ENCODE measurements at places on chromosomes 1 and 21.

GRCh38 chr1:104765085-104765484 is 1015.4 kb downstream of the AMY1C start:
- DNase-seq, result no peak

GRCh38 chr1:3909615-3910014 is 9.5 kb upstream of the C1orf174 start:
- DNase-seq, result no peak

DNA sequence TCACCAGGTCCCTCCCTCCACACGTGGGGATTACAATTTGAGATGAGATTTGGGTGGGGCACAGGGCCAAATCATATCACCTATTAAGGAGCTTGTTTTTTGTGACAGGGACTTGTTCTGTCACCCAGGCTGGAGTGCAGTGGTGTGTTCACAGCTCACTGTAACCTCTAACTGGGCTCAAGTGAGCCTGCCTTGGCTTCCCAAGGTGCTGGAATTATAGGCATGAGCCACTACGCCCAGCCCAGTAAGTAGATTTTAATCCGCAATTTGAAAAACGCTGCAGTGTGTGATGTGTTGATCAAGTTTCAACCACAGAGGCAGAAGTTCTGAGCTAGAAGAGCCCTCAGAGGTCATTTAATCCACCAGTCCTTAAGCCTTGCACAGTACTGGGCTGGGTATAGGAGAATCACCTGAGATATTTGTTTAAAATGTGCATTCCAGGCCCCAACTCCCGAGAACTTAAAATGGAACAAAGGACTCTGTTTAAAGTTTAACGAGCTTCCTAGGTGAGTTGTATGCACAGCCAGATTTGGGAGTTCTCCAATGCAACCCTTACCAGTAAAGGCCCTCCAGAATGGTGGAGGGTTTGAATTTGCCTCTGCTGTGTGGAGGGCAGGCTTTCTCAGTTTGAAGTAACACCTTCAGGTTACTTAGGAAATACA is 13.4 kb downstream of the RPL11 start:
- no peak for DNase-seq

GRCh38 chr1:55725378-55725777 is 510.2 kb upstream of the USP24 start:
- DNase-seq, result no peak

DNA sequence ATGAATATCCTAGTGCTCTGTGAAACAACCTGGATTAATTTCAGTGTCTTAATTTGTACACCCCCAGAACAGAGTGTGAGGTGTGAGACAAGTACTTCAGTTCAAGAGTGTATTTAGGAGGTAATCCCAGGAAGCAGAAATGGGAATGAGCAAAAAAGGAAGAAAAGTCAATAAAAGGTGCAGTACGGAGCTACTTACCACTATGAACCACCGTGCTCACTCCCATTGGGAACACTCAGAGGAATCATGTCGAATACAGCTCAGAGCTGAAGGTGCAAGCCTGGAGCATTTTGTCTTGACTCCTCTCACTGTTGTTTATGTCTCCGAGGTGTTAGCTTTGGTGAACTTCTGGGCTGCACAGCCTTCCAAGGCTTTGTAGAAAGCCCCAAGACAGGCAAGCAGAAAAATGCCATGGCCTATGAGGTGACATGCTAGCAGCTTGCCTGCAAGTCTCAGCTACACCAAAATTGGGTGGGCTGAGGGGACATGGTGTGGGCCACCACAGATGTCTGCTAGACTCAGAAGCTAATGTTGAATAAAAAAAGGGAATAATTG is 7.4 kb upstream of the SVBP start:
- DNase-seq, result no peak

GRCh38 chr21:34992736-34993398 is 56.2 kb downstream of the RUNX1 start:
- DNase-seq, result peak; percentile 83

GRCh38 chr1:21779613-21780521 is 3.1 kb downstream of the USP48 start:
- no peak for DNase-seq

DNA sequence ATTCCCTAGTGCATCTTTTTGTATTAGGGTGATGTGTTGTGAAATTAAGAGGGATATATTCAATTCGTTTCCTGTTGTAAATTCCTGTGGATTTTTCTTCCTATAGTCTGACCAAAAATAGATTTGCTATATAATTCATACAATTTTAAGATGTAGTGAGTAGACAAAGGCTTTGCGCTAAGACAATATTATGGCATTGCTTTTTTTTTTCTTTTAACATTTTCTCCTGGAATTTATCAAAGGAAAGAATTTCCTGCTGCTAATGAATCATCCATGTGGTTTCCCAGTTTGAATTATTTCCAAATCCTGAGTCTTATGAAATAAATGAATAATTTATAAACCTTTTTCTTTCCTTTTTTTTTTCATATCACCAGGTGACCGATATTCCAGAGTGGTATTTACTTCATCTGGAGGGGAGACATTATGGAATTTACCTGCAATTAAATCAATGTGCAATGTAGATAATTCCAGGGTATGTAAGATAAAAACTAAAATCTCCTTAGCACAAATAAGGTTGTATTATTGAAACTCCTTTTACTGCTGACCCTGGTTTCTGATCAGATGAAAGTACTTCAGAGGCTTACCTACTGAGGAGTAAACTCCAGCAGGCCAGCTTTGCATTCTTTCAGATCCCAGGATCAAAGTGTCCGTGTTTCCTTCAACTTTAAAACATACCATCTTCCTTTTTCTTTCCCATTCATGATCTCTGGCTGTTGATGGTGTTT is 148.4 kb downstream of the TLR5 start:
- no peak for DNase-seq

- no peak for DNase-seq
Observed at GRCh38 chr21:28705616-28706015, 287.1 kb downstream of the LTN1 start.

DNA sequence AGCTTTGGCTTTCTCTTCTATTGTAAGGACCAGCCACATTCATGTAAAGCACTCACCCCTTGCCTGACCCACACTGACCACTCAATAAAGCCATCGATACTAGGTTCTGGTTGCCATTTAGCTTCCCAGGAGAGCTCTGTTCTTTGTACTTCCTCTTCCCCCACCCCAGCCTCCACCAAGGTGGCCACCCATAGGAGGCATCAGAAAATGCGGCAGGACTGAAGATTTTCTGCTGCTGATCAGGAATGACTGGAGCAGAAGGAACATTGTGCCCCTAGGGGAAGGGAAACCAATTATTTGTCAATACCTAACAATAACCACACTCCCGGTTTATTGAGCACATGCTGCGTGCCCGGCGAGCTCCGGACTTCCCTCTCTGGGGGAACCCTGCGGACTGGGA is 5.2 kb upstream of the SMIM12 start:
- DNase-seq, result no peak

DNA sequence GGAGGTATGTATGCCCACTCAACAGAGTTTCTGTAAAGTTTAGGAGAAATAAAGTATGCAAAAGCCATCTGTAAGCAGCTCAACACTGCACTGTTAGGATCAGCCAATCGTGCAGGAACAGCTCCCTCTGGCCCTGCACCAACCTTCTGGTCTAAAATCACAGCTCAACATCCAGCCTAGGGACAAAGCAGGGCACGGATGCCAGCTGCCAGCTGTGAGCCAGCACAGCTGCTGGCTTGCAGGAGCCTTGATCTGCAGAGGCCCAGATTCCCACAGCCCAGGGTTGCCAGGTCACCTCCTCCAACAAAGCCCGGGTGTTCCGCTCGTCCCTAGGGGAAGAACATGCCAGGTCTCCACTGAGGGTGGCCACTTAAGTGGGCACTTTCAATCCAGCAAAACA is 8.6 kb downstream of the ACOT7 start:
- no peak for DNase-seq

- no peak for DNase-seq
Observed at GRCh38 chr1:233269656-233270055, 25.9 kb downstream of the PCNX2 start.

GRCh38 chr1:43554444-43554992 is 23.8 kb downstream of the PTPRF start:
- no peak for DNase-seq

- DNase-seq, result no peak
Observed at GRCh38 chr1:224116131-224116530, 2.2 kb downstream of the FBXO28 start.

- DNase-seq, result no peak
Observed at GRCh38 chr1:207898260-207898659, 12.7 kb downstream of the CD34 start.

- DNase-seq, result no peak
Observed at GRCh38 chr1:166032572-166033371, 134.0 kb downstream of the FAM78B start.

- DNase-seq, result no peak
Observed at GRCh38 chr1:241630899-241631298, 9.3 kb downstream of the CHML start.

GRCh38 chr1:234573711-234574299 is 36.2 kb downstream of the IRF2BP2 start:
- peak; percentile 62 for DNase-seq

GRCh38 chr1:159939678-159940002 is 5.8 kb downstream of the IGSF9 start:
- no peak for DNase-seq

DNA sequence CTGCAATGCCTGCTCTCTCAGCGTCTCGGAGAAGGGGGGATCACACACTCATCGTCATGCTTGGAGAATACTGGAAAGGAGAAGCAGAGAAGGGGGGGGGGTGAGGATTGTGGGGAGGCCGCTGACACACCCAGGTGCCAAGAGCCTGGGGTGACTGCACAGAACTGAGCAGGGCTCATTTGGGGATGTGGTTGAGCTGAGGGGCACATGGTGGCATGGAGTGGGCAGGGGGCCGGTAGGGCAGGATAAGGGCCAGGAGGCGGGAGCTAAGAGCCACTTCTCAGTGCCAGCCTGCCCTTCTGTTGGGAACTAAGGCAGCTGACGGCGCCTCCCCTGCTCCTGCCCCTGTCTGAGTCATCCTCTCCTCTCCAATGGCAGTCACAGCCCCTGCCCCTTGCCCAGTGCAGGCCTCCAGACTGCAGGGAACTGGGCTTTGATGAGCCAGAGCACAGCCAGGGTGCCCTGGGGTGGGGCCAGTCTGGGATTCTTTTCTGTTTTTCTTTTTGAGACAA is 27.2 kb downstream of the MRPL37 start:
- DNase-seq, result peak; percentile 88

DNA sequence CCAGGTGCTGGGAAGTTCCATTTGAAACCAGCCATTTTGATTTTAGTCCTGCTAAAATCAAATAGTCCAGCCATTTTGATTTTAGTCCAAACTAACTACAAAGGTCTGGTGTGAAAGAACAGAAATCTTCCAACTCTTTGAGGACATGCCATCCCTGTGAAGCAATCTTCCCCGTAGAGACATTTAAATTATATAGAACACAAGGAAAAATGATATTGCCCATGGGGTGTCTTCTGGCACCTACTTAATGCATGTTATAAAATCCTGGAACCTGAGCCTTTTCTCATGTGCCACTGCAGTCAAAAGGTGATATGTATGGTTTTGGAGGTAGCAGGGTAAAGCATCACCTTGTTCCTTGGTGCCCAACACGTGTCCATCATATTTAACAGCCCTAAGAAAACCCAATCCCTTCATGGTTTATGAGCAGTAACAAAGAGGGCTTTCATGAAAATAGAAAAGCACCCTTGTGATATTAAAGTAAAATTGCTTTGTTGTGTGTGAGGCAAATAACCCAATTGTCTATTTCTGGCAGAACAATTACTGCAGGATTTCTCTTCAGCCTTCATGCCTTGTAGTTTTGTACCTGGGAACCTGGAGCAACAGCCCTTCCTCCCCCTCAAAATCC is 26.3 kb downstream of the ANGPTL7 start:
- DNase-seq, result no peak

DNA sequence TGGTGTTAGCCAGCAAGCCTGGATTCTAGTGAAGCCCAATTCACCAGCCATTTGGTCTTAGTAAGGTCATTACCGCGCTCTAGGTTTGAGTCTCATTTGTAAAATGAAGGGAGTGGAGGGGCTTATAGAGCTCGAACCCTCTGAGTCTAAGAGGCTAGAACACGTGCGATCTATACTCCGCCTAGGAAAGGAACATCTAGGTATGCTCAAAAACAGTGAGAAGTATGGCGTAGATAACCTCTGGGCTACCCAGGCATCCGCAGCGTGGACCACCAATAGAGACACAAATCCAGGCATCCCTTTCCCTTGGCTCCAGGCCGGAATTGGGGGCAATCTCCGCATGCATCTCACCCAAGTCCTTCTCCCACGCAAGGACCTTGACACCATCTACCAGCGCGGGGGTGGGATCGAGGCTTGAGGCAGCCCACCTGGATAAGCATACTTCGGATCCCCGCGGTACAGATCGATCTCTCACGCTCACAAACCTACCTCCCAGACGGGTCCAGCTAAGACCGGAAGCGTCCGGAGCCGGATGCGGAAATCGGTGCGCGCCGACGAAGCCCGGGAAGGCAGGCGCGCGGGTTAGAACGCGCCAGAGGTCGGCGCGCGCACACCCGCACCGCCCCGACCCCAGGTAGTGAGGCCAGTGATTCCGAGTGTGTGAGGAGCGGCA is at the start of gene METTL25B:
Gene METTL25B (plus strand): TSS at position 544 of the 673 bp plus-strand sequence. CDS start 636 bp downstream, outside the sequence.
- DNase-seq, result peak; percentile 89

DNA sequence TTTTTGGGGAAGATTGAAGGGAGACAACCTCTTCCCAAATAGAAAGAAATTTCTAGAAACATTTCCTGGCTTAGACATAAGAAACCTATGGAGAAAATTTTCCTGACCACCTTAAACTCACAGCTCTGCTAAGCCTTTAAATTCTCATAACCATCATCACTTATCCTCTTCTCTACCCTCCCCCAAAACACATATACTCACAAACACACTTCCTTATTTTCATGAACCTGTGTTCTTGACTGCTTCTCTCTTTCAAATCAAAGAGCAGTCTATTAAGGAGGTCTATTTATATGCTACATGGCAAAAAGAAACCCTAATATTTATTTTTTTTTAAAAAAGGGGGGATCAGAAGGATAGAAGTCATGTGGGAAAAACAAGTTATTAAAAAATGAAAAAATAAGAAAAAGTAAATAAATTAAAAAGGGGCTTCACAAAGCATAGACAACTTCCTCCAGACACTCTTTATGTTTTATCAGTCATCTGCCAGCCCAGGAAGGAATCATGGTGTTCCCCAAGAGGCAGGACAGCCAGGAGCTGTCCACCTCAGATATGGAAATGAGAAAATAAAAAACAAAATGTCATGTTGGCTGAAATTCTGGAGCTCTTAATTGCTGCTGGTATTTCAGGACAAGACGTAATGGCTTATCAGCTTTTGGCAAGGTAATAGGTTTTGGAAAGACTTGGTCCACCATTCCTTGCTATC is 12.8 kb upstream of the RGS2 start:
- DNase-seq, result no peak

GRCh38 chr1:228443395-228443794 is 26.7 kb upstream of the TRIM17 start:
- no peak for DNase-seq

- no peak for DNase-seq
Observed at GRCh38 chr1:55212349-55213150, 2.6 kb downstream of the USP24 start.

Measured in tibial artery (tissue), 4 donors.